ENCODE measurements at places on chromosomes 1 and 21. TPM values are rescaled to one million over a fixed set of nuclear protein-coding genes. Genes with fewer than 3 reads are reported as not detected.

DNA sequence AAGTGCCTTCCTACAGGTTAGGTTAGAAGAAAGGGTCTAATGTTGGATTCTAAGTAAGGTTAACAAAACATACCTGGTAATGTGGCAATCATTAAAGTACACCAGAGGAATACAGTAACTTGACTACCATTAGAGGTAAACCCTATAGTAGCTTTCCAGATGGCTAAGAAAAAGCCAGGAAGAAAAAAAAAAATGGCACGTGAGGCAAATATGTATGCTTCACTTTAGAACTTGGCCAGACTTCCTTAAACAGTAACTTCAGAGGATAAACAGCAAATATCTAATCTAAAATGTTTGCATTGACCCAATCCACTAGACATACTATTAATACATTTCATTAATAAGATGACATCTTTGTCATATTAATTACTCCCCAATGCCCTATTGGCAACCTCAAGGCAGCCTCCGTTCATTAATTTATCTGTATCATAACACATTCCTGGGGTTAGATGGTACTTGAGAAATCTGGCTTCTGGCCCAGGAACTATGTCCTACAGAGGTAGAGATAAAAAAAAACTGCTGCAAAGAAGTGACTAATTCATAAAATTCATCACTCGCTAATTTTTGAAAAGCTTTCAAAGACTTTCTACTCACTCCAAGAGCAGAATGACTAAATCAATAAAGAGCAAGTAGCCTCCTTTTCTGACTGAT is 5.8 kb downstream of the DCAF8 start:
- no peak for DNase-seq

DNA sequence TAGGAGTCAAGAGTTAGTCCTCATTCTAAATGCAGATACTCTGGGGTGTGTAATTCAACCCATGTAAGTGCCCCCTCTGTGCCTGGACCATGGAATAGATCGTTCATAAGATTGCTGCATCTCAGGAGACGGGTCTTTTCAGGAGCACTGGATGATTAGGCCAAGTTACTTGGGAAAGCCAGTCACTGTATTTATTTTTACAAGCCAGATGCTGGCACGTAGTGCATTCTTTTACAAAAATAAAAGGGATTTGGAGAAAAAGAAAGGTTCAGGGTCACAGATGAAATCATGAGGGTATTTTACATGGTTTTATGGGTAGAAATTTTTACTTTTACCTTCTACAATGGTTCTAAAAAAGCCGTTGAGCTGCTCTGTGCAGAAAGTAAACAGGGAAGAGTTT is 102.6 kb upstream of the UBE2U start:
- no peak for DNase-seq

- no peak for DNase-seq
Measured at GRCh38 chr21:23887725-23888306, 1719.5 kb downstream of the MRPL39 start.

DNA sequence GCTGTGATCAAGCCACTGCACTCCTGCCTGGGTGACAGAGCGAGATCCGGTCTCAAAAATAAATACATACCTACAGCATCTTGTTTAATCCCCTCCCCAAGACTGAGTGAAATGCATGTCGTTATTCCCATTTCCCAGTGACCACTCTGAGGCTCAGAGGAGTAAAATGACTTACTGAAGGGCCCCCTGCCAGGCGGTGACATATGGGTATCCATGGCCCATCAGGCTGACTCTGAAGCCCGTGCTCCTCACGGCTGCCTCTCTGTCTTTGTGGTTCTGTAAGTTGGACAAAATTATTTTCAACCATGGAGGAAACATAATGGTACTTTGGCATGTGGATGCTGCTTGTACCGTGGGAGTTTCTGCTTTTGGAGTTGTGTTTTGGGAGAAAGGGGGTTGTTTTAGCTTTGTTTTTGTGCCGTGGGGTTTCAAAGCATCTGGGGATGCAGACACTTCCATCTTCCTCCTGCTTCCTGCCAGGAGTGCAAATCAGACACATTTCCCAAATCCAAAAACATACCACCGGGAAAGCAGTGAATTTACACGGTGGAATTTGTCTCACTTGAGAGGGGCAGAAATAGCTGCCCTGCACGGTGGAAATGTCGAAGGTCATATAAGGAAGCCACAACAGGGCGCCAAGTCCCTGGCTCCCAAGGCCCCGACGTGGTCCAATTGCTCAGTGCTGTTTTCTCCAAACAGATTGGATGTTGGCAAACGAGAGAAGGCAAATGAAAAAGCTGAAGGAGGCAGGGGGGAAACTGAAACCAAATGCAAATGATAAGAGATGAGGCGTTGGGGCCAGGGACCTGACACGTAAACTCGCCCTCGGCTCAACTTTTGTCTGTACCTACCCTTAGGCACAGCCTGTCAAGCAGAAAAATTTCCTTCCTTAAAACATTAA is 17.1 kb upstream of the PINK1 start:
- DNase-seq = no peak

- no peak for DNase-seq
Measured at GRCh38 chr1:214638459-214638807, 35.4 kb downstream of the CENPF start.

DNA sequence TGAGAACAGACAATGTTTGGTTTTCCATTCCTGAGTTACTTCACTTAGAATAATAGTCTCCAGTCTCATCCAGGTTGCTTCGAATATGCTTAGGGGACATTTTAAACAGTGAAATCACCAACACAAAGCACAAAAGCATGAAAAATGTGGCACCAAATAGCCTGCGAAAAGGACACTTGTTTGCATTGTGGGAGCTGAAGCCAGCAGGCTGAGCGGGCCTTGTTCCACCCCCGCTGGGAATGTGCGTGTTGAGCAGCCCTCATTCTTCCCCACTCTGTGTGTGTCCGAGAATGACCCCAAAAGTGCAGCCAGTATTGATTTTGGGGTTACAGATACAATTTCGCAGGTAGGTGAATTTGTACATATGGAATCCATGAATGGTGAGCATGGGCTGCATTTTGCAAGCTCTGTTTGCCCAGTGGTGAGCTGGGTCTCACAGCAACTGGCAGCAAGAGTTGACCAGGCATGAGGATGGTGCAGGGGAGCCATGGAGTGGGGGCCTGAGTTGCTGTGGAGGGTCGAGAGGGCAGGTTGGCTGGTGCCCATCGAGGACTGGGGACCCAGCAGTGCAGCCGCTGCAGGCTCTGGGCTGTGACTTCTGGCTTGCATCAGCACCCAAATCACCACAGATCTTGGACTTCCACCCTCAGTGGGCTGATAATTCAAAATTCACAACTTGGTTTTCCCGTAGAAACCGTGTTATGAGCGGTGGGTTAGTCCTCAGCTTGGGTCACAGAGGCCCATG is 29.4 kb downstream of the NENF start:
- DNase-seq = no peak

GRCh38 chr1:25695090-25695770 is 78.6 kb downstream of the MAN1C1 start:
- peak; percentile 71 for DNase-seq

DNA sequence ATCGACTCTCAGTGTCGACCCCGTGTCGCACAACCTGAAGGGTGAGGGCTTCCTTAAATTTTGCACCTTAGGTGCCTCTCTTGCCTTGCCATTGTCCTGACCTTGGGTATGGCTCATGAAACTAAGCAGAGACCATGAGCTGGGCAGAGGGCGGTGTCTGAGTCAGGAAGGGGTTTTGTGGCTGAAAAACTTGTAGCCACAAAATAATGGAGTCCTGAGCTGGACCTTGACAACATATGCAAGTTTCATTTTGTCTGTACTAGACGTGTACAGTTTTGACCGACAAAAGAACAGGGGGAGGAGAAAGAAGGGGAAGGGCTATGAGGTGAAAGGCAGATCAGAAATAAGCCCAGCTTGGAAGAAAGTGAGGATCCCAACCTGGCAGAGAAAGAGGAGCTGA is 8.3 kb upstream of the RUNX1 start:
- no peak for DNase-seq

DNA sequence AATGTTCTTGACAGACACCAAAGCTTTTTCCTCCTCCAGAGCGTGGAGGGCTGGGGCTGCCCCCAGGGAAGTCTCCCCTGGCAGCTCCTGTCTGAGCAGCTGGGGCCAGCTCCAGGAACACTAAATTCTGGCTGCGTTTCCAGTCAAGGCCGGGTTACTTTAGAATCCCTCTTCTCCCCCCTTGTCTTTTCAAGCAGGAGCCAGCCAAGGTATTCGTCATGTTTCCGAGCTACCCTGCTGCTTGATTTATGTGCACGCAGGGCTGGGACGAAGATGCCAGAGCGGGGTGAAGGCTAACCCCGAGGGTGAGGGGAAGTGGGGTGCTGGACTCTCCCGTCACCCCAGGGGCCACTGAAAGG is 68.1 kb upstream of the ANGPTL1 start:
- DNase-seq = no peak

- no peak for DNase-seq
Measured at GRCh38 chr1:110597966-110598365, 8.2 kb downstream of the KCNA2 start.

DNA sequence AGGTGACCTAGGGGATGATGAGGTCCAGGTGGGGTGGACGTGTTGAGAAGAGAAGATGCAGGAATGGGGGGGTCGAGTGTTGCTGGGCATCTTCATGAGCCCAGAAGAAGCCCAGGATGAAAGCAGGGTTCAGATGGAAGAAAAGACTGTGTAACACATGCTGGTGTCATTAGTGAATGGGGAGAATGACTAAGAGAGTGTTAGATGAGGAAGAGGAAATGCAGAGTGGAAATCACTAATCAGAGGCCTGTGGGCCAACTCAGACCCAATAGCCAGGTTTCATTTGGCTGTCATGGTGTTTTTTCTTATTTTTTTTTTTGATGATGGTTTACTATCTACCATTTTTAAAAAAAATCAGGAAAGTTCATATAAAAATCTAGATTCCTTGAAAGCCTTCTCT is 180.8 kb upstream of the CAMK1G start:
- no peak for DNase-seq

GRCh38 chr1:6370006-6370405 is 23.6 kb downstream of the ACOT7 start:
- DNase-seq = no peak

- no peak for DNase-seq
Measured at GRCh38 chr1:169103480-169103893, 3.0 kb upstream of the ATP1B1 start.

- DNase-seq = no peak
Measured at GRCh38 chr1:53125122-53125521, 17.3 kb downstream of the SLC1A7 start.

DNA sequence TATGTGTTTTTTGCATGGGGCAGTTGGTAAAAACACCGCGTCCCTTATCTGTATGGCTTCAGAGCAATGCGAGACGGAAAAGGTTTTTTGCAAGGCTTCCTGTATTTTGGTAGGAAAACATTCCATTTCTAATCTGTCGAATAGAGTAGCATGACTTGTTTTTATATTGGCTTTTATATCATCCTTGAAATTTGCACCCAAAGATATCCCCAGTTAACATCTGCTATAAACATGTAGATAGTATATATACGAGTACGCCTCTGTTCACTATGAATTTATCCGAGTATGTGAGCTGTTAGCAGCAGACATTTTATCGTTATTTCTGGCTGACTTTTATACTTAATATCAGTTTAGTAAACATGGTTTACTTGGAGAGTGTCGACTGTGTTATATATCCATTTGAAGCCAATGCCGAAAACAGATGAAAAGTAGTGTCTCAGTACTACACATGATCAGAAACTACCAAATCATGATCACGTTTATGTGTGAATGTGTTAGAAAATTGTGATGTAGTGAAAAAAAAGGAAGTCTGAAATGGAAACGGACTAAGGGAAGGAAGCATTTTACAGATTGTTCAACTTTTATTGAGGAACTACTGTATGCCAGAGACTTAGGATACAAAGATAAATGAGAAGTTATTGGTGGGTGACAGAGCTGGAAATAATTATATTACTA is 1.0 kb downstream of the LEPR start:
- DNase-seq = no peak

DNA sequence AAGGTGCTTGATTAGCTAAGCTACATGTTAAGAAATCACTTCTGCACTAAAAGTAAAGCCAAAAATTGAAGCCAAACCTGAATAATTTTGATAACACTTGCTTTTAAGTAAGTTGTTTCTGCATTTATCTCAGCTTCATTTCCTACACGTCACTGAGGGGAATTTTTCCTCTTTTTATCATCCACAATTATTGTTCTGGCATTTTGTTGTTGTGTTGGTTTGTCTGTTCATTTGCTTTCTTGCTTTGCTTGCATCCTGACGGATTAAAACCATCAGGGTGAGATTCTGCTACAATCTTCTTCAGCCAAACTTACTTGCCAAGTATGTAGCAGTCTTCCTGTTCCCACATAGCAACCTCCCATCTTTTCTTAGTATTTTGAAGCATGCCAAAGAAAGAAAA is 18.0 kb upstream of the EEIG2 start:
- no peak for DNase-seq

GRCh38 chr1:53938136-53938830 is 7.2 kb downstream of the IFT25 start:
- DNase-seq = no peak

GRCh38 chr1:28112388-28113241 is 24.2 kb upstream of the EYA3 start:
- DNase-seq = peak; percentile 63

DNA sequence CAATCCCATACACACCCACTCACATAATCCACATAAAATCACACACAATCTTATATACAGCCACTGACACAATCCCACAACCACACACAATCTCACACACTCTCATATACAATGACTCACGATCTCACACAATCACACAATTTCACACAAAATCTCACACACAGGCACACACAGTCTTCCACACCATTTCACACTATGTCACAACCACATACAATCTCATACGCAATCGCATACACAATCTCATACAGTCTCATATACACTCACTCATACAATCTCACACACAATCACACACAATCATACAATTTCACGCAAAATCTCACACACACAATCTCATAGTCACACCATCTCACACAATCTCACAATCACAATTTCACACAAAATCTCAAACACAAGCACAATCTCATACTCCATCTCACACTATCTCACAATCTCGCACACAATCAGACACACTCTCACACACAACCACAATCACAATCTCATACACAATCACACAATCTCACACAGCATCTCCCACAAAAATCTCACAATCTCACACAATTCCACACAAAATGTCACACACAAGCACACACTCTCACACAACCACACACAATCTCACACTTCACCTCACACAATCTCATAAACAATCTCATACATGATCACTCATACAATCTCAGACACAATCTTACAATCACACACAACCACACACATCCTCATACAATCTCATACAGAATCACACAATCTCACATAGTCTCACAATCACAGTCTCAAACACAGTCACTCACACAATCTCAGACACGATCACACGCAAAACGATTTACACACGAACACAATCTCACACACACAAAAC is 18.5 kb downstream of the CASZ1 start:
- DNase-seq = no peak

GRCh38 chr1:235947989-235948388 is 81.3 kb upstream of the LYST start:
- no peak for DNase-seq

- DNase-seq = no peak
Measured at GRCh38 chr1:198674009-198674408, 35.2 kb downstream of the PTPRC start.

- DNase-seq = no peak
Measured at GRCh38 chr1:38941093-38941492, 537 bp downstream of the RHBDL2 start.

The KIF1B gene
- 33.9 TPM for total RNA-seq

The RNU1-3 gene
- under 0.01 TPM for total RNA-seq

The VASH2 gene
- total RNA-seq = 2.9 TPM

The RIMKLA gene
- 0.29 TPM for total RNA-seq

The BTBD8 gene
- 3.6 TPM for total RNA-seq

The PDC gene
- total RNA-seq = not detected

The WNT3A gene
- total RNA-seq = not detected

The S100A9 gene
- 35.3 TPM for total RNA-seq

The LRRC53 gene
- total RNA-seq = not detected

The COL11A1 gene
- total RNA-seq = 0.38 TPM

The DCAF8 gene
- 60.5 TPM for total RNA-seq
